HFF-Myc (cell line): ENCODE measurements at places on chromosomes 1 and 21.
A peak's percentile ranks its signal among the peaks of the same experiment; 100 is the strongest.

DNA sequence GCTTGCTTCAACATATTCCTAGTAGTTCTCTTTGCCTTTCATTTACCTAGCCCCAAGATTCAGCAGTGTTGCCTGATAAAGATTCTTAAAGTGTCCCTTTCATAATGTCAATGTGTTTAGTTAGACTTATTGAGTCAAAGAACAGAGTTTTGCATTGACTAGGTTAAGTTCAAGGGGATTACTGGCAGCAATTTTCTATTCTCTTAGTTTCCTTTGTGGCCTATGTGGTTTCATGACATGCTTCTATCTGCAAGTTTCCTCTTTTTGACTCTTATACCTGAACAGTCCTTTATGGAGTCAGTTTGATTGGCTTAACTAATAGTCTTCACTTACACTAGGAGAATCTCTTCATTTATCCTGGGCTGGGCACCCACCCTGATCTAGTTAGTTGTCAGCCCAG, 151.3 kb downstream of the ADGRL4 start:
- DNase-seq = no peak

DNA sequence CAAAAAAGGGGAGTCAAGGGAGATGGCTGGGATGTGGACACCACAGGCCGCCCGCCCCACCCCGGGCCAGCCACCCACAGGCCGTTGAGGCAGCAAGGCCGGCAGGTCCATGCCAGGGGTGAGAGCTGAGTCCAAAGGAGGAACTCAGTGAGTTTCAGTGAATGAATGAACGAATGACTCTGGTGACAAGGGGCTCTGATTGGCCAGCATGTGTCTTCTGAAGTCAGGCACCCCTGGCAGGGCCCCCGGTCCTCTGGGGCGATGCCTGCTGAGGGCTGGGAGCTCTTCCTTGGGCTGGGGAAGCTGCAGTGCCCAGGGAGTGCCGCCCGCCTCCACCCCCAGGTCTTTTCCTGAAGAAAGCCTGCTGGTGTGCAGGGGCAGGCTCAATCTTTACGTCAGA, 236.1 kb upstream of the VAMP3 start:
- DNase-seq = no peak

- DNase-seq = no peak
Measured at GRCh38 chr1:186519982-186520381, 59.1 kb upstream of the PDC start.

GRCh38 chr1:76381450-76382097, 307.0 kb downstream of the ST6GALNAC3 start:
- no peak for DNase-seq

DNA sequence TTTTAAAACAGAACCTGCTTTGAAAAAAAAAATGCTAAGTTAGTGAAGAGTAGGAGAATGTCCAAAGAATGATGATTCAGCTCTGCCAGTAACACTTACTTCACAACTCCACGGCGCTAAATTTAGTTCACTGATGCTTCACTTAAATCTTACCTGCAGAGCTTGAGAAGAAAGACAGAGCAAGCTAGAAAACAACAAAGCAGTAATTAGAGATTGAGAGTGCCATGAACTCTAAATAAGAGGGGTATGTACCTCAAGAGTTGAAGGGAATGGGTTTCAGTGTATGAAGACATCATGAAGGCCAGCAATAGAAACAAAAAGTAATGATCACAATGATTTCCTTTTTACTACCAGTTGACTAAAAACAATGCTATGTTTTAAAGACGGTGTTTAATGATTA, 32.8 kb downstream of the EPRS1 start:
- DNase-seq = no peak

GRCh38 chr21:45950740-45951515, 30.6 kb upstream of the COL6A1 start:
- no peak for DNase-seq

- DNase-seq = no peak
Measured at GRCh38 chr1:111887385-111887784, 102.1 kb downstream of the KCND3 start.

- DNase-seq = no peak
Measured at GRCh38 chr1:177569476-177569875, 398.7 kb downstream of the BRINP2 start.

- no peak for DNase-seq
Measured at GRCh38 chr1:102967786-102968185, 140.5 kb downstream of the COL11A1 start.

GRCh38 chr1:159892944-159893343, 7.0 kb downstream of the CFAP45 start:
- no peak for DNase-seq

DNA sequence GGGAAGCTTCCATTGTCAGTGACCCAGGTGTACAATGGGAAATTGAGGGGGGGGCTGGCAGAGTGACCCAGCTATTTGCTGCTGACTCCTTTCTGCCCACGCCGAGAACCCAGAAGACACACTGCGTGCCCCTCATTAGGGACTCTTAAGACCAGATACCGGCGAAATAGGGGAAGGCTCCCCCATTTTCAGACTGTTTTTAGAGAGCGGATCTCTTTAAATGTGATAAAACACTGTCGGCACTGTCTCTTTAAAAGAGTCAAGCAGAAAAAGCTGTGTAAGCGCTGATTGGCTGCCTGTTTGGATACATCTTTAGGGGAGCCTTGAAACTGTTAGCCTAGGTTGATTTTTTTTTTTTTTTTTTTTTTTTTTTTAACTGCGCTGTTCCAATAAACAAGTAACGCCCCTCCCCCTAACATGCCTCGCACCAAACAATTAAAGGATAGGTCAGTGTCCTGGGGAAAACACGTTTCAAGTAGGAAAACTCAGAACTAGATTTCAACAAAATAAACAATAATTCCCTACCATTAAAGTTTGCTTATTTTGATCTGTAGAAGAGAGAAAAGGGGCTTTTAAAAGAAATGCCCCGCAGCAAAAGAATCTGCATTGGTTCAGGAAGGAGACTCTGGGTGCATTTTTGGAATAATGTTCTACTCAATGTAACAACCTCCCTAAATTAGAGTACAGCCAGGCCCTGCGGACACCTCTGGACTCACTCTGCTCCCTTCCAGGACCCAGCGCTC, 1.4 kb upstream of the SSBP3 start:
- peak; percentile 90 for DNase-seq

- no peak for DNase-seq
Measured at GRCh38 chr1:185155600-185156287, 1.0 kb downstream of the TRMT1L start.

GRCh38 chr1:172414331-172414730, 6.2 kb upstream of the C1orf105 start:
- DNase-seq = no peak

- DNase-seq = no peak
Measured at GRCh38 chr1:210565306-210565705, 236.6 kb downstream of the HHAT start.

- no peak for DNase-seq
Measured at GRCh38 chr1:97366984-97367383, 553.9 kb downstream of the DPYD start.

DNA sequence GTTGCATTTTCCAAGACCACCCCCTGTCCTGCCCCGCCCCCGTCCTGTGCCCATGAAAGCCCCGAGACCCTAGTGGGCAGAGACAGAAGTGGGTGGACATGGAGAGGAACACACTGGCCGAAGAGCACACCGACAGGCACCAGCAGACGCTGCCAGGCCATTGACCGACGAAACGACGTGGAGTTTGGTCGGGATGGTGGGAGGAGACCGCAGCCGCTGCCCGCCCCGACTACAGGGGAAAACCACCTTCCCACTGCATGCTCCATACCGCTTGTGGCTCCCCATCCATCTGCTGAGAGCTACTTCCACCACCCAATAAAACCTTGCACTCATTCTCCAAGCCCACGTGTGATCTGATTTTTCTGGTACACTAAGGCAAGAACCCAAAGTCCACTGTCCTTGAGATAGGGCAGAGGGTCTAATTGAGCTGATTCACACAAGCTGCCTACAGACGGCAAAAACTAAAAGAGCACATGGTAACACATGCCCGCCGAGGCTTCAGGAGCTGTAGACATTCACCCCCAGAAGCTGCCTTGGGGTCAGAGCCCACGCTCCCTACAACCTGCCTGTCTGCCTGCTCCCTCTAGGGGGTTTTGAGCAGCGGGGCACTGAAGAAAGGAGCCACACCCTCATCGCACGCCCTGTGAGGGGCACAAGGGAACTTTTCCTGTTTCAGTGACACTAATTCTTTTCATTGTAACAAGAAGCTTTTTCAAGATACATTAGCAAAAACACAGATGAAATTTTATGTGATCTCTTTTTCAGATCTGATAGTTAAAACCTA, 81.2 kb upstream of the RAB3GAP2 start:
- DNase-seq = no peak

- DNase-seq = no peak
Measured at GRCh38 chr1:23682946-23683345, 8.7 kb upstream of the RPL11 start.

DNA sequence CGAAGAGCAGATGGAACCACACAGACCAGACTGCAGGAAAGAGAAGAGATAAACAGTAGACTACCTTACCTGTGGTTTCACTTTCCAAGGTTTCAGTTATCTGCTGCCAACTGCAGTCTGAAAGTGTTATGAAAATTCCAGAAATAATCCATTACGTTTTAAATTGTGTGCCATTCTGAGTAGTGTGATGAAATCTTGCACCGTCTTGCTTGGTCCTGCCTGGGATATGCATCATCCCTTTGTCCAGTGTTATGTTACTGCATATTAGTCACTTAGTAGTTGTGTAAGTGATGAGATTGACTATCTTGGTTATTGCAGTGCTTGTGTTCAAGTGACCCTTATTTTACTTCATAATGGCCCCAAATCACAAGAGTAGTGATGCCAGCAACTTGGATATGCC, 33.9 kb downstream of the DNAJC6 start:
- DNase-seq = no peak

DNA sequence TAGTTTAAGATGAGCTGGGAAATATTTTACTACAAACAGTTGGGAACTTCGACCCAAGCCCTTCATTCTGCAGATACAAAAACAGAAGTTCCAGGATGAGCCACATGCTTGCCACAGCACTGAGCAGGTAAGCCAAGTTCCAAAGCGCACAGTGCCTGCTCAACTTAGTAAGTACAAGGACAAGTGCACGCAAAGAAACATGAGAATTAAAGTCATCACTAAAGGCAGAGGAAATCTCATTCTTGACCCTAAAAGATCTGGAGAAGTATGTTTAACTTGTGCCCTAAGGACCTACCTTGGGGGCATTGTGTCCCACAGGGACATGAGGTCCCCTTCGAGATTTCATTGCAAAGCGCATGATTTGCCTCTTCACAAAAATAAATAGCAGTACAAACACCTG, 1.2 kb upstream of the UBAP2L start:
- no peak for DNase-seq

- no peak for DNase-seq
Measured at GRCh38 chr1:226743259-226743658, 4.2 kb upstream of the ITPKB start.

DNA sequence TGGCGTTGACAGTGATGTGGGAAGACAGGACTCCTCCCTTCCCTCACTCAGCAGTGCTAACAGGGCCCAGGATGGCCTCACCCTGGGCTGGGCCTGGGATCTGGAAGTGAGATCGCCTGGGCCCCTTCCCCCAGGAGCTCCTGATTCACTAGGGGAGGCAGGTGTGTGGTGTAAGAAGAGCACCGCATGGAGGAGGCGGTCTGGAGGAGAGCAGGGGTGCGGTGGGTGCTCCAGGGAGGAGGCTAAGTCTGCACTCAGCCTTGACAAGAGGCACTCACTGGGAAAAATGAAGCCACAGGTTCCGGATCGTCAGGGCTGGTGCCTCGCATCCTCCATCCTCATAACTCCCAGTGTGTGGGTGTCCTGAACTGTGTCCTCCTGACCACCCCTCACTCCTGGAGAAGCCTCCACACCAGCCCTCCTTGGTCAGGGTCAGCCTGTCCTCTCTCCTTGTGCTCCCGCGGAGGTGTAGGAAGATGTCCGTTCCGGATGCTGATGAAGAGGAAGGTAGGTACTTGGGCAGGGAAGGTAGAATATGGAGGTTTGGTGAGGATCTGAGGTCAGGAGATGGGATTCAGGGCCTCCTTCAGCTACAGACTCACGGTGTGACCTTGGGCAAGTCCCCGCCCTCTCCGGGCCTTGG, 142.1 kb upstream of the WNT4 start:
- DNase-seq = no peak

GRCh38 chr1:11521582-11522399, 42.8 kb downstream of the DISP3 start:
- DNase-seq = no peak

DNA sequence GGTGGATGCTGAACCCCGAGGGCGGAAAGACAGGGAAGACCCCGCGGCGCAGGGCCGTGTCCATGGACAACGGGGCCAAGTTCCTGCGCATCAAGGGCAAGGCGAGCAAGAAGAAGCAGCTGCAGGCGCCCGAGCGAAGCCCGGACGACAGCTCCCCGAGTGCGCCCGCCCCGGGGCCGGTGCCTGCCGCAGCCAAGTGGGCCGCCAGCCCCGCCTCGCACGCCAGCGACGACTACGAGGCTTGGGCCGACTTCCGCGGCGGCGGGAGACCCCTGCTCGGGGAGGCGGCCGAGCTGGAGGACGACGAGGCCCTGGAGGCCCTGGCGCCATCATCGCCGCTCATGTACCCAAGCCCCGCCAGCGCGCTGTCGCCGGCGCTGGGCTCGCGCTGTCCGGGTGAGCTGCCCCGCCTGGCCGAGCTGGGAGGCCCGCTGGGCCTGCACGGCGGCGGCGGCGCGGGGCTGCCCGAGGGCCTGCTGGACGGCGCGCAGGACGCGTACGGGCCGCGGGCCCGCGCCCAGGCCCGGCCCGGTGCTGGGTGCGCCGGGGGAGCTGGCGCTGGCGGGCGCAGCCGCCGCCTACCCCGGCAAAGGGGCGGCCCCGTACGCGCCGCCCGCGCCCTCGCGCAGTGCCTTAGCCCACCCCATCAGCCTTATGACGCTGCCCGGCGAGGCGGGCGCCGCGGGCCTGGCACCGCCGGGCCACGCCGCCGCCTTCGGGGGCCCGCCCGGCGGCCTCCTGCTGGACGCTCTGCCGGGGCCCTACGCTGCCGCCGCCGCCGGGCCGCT, 20.7 kb downstream of the FOXO6 start:
- no peak for DNase-seq

- DNase-seq = no peak
Measured at GRCh38 chr1:221786647-221787046, 44.8 kb upstream of the DUSP10 start.

GRCh38 chr1:107162745-107163144, 21.9 kb downstream of the NTNG1 start:
- DNase-seq = no peak

- DNase-seq = no peak
Measured at GRCh38 chr1:30604801-30605440, 118.5 kb downstream of the MATN1 start.
